ENCODE measurements at places on chromosomes 4 and X.

- no peak for DNase-seq
Measured at GRCh38 chr4:55004831-55005230, 120.6 kb downstream of the KDR start.

DNA sequence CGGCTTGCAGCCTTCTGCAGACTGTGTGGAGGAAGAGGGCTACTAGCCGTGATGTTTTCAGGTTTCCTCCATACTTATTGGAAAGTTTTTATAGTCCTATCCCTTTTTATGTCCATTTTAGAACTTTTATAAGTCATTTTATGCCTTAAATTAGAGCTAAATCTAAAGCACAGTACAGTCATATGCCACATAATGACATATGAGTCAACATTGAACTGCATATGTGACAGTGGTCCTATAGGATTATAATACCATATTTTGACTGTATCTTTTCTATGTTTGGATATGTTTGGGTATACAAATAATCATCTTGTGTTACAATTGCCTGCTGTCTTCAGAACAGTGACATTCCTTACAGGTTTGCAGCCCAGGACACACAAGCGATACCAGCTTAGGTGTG is 200.2 kb downstream of the SPRY1 start:
- no peak for DNase-seq

DNA sequence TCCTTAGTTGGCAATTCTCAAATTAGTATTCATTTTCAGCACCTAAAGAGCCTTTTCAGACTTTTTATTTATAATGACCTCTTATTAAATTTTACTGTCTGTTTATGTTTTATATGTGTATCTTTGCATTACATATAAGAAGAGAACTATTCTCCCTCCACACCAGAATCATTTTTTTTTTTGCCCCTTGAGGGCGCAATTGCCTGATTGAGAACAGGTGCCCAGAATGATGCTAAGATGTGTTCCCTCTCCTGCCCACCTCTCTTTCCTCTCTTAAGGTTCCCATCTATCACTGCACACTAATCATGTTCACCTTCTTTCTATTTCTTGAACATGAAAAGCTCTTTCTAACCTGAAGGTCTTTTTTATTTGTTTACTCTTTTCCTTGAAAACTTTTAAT is 44.2 kb upstream of the ADAM29 start:
- no peak for DNase-seq

- peak; percentile 24 for DNase-seq
Measured at GRCh38 chr4:147078875-147079658, 133.4 kb upstream of the TTC29 start.

DNA sequence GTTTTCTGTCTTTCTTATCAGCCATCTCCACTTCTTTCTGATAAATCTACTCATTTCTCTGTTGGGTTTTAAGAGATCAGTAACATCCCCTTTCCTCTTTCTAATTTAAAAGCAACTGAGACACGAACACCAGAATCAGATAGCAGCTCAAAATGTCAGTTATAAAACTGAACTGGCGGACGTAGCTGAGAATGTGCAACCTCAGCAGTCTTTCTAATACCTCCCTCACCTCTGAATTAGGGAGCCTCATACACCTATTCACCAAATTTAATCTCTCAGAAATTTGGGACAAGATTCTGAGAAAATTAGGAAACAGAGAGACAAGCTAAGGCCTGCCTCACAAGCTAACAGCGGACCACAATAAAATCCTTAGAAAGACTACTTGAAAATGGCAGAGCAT is 52.0 kb upstream of the ACSL4 start:
- no peak for DNase-seq

DNA sequence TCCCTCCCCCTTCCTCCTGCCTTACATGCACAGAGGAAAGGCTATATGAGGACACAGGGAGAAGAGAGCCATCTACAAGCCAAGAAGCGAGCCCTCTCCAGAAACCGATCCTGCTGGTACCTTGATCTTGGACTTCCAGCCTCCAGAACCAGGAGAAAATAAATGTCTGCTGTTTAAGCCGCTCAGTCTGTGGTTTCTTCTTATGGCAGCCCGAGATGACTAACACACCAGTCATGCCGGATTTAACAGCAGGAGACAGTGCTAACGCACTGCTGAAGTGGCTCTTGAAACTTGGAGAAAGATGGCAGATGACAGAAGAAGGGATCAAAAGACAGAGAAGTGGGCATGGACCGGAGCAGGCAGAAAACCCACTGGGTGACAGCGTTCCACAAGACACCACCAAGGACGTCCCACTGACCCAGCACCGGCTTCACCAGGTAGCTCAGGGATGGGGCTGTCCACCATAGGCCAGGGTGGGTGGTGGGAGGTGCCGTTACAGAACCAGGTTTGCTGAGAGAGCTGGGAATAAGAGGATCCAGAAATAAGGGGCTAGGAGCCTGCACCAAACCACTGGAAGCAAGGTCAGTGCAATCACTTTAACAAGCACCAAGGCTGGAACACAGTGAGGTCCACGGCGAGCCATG is 6.2 kb upstream of the MAN2B2 start:
- DNase-seq = no peak

DNA sequence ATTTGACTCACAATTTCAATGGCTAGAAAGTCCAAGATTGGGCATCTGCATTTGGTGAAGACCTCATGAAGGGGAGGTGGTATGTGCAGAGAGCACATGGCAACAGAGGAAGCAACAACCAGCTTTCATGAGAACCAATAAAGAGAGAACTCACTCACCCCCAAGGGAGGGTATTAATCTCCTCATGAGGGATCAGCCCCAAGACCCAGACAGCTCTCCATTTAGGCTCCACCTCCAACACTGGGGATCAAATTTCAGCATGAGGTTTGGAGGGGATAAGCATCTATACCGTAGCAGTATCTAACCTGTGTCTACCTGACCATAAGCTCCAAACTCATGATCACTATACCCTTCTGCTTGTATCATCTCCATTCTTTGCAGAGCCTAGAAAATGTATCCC is 9.3 kb upstream of the TBC1D19 start:
- DNase-seq = no peak

- no peak for DNase-seq
Measured at GRCh38 chrX:53300157-53300556, 18.8 kb upstream of the IQSEC2 start.

- DNase-seq = no peak
Measured at GRCh38 chr4:10738826-10739489, 54.4 kb upstream of the CLNK start.

DNA sequence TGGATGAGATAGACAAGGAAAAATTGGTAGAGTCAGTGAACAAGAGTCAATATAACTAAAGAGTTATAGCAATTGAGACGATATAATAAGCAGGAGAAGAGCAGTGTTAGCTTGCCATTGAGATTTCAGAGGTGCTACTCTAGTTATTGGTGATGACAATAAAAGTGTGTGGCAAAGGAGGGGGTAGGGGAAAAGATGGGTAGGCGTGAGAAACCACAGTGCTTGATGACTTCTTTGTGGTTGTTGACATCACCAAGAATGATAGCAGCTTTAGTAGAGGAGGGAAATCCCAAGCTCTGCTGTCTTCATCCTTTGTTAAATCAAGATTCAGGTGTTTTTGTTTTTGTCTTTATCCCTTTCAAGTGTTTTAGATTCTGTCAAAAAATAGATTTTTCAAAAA is 179.9 kb upstream of the PPP3CA start:
- no peak for DNase-seq

DNA sequence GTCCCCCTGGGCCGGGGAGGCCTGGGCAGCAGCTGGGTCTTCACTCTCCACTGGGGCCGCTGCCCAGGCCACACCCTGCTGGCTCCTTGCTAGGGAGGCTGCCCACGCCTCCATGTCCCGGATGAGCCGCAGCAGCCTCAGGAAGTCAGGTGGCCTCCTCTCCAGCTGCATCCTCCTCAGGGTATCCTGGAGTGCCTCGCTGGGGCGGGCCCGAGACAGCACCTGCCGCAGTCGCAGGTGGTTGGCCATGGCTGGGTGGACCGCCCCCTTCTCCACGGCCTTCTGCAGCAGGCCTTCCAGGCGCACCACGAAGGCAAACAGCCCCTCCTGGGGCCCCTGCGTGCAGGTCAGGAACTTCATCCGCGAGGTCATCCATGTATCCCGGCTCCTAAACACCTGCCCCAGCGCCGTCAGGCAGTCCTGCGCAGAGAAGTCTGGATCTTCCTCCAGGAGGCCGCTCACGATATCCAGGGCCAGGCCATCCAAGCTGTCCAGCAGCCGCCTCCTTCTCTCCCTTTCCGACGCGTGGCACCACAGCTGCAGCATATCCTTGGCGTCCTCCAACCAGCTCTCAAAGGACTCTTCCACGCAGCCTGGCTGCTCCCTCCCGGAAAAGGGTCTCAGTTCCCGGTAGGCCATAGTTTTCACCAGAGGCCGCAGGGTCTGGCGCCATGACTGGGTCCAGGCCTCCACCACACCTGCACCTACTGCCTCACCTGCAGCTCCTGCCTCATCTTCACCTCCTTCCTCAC is 2.1 kb downstream of the PNMA6F start:
- DNase-seq = no peak

DNA sequence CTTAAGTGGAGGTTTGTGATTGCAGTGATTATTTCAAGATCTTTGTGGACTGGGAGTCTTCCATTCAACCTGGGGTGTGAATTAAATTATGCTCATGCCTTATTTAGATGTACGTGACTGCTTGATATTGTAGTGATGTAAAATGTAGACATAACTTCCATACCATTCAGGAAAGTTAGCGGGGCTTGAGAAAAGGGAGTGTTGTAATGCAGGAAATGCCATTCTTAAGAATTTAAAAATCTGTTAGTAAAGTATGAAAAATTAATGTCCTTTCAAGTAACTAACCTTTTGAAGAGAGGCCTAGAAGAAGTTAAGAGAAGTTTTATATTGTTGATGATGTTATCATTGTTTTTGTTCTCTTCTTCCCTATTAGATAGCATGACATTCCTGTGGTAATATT is 318.2 kb downstream of the CCSER1 start:
- no peak for DNase-seq

DNA sequence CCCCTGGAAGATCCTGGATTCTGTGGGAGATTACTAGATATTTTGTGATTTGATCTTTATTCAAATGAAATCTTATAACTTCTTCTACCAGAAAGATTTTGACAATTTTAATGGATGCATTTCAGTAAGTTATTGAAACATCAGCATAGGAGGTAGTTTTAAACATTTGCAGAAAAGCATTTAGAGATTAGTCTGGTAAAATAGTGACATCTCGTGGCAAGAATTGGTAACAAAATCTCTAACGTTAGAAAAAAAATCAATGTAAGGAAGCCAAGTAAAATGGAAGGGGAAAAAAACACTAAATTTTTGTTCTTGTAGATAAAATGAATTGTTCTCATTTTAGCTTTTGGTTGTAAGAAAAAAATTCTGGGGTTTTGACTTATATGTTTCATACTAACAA is 73.3 kb downstream of the TASL start:
- DNase-seq = peak; percentile 11

GRCh38 chr4:21856754-21857153 is 91.8 kb downstream of the KCNIP4 start:
- DNase-seq = peak; percentile 68

GRCh38 chr4:5488413-5488812 is 219.9 kb downstream of the EVC2 start:
- no peak for DNase-seq

- DNase-seq = peak; percentile 3
Measured at GRCh38 chr4:179307297-179308136, 1865.3 kb upstream of the AGA start.

- DNase-seq = no peak
Measured at GRCh38 chr4:187504974-187505797, 490.4 kb upstream of the ZFP42 start.

DNA sequence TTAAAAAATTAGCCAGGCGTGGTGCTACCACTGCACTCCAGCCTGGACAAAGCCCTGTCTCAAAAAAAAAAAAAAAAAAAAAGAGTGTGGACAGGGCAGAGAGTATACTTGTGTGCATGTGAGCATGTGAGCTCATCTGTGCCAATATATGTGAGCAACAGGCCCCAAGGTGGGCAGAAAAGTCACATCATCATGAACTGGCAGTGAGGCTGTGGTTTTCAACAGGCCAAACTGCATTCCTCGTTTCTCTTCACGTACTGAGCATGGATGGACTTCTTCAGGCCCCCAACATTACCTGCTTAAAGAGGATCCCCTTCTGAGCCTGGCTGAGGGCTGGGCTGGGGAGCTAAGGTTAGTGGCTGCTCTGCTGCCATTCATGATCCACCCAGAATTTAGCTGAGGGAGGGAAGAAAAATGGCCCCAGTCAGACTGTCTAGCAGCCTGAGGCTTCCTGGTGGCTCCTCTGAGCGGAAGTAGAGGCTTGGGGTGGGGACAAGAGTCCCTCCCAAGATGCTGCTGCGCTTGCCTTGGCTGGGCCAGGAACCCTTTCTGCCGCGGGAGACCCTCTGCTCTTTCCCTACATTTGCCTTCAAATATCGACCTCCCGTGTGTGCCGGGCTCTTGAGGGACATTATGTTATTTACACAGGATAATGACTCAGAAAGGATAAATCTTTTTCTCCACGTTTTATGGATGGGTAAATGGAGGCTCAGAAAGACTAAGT is 55.0 kb downstream of the DIPK2B start:
- DNase-seq = no peak

- no peak for DNase-seq
Measured at GRCh38 chr4:168615294-168616065, 118.6 kb downstream of the PALLD start.

- DNase-seq = peak; percentile 27
Measured at GRCh38 chr4:168877511-168878491, 132.3 kb downstream of the CBR4 start.

- no peak for DNase-seq
Measured at GRCh38 chr4:44679060-44679459, 840 bp downstream of the GUF1 start.

- DNase-seq = no peak
Measured at GRCh38 chr4:95715830-95716229, 124.1 kb upstream of the PDHA2 start.

- DNase-seq = peak; percentile 89
Measured at GRCh38 chrX:72572248-72573157, at the start of gene HDAC8. HDAC8 (minus strand) TSS chrX:72572843; CDS start chrX:72572761, 82 bp downstream.

DNA sequence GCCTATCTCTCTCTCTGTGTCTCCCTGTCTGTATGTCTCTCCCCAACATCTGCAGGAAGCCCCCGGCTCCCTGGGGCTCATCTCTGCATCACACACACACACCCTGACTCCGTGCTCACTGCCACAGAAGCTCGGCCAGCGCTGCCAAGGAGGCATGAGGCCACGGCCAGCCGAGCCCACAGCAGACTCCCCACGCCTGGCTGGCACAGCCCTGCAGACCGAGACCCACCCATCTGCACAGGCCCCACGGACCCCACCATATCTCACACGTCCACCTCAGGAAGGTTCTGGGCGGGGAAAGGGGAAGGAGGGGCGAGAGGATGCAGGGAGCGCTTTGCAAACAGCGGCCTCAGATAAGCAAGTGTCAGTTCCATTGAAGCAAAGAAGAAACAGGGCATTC is 28.5 kb upstream of the SLC25A6 start:
- DNase-seq = no peak

GRCh38 chr4:119604266-119604665 is 24.3 kb downstream of the PDE5A start:
- DNase-seq = no peak

DNA sequence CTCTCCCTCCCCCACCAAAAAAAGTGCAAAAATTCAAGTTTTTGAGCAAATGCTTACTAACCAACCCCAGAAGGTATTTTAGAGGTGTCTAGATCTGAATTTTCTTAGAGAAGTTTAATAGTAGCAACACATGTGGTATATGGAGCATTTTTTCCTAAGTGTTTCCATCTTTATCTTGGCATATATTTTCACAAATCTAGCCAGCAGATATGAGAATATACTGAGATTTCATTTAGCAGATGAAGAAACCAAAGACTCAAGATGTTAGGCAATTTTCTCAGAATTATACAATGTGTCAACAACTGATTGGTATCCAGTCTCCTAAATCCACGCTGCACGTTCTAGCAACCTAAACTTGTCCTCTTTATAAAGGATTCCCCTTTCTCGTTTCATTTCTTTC is 245.5 kb upstream of the CXXC4 start:
- no peak for DNase-seq
